ENCODE measurements at places on chromosomes 6 and 20. TPM values are rescaled to one million over a fixed set of nuclear protein-coding genes. Genes with fewer than 3 reads are reported as not detected.

- DNase-seq = peak; percentile 29
Observed at GRCh38 chr6:129592516-129593232, 117.3 kb downstream of the ARHGAP18 start.

NR2E1 gene
- total RNA-seq = not detected

COL21A1 gene
- total RNA-seq = not detected

PRL gene
- 0.60 TPM for total RNA-seq

GRCh38 chr20:23652371-23652770 lies 14.6 kb upstream of the CST3 start:
- no peak for DNase-seq

Measured in activated CD8-positive, alpha-beta T cell treated with anti-CD3 and anti-CD28 coated beads for 36 hours (primary cell).